ENCODE measurements at places on chromosomes 2 and 18.

DNA sequence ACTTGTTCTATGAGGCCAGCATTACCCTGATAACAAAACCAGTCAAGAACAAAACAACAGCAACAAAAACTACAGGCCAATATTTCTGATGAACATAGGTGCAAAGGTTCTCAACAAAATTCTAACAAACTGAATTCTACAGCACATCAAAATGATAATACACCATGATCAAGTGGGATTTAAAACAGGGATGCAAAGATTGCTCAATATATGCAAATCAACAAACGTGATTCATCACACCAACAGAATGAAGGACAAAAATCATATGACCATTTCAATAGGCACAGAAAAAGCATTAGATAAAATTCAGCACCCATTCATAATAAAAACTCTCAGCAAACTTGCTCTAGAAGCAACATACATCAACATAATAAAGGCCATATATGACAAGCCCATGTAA, 173.6 kb downstream of the CAMKMT start:
- DNase-seq, result no peak

GRCh38 chr18:74299746-74300145, 8.0 kb upstream of the CYB5A start:
- DNase-seq, result no peak

DNA sequence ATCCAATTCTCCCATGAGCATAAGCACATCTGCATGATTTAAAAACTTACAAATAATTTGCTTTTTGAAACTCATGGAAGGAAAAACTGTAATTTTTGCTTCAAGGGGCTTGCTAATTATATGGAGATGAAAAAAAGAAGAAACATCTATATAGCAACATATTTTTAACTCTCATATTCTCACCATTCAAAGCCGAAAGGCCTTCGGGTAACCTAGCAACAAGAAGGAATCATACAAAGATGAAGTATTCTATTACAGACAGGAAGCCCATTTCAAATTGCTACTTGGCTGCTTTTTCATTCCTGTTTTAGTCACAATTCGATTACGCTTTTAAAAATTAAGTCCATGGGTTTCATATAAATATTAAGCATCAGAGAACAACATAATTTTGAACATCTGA, 39.2 kb upstream of the RNU4ATAC start:
- no peak for DNase-seq

DNA sequence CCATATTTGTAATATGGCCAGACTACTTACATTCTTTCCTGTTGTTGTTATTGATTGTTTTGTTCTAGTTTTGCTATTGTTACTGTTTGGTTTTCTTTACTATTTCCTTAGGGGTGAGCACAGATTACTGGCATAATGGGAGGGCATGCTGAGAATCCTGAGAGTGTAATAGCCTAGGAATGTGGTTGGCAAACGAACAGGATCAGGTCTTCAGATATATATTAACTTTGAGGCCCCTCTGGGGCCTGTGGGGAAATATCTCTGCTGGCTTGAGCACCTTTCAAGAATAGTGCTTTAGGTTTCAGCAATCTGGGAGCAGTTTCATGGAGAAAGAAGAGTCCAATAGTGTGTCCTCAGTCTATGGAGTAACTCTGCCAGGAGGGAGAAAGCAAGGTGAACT, 144.4 kb downstream of the THSD7B start:
- no peak for DNase-seq

DNA sequence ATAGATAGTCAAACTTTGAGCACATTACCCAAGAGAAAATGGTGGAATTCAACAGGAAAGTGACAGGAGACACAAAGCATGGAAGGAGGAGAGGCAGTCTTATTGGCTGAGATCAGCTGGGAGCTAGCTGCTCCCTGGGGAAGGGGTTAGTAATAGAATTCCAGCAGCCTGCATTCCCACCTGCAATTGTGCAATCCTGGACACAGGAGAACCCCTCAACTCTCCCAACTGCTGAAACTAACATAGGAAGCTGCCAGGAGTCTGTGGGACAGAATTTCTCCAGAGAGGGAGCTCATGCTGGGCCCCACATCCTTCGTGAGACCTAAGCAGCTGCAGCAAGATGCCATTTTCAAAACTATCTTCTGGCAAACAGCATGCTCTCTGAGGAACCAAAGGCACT, 69.8 kb upstream of the ACVR1C start:
- DNase-seq, result no peak

- no peak for DNase-seq
Measured at GRCh38 chr2:38775097-38775920, 2.7 kb upstream of the GEMIN6 start.

GRCh38 chr2:134466141-134466540, 212.3 kb downstream of the MGAT5 start:
- no peak for DNase-seq

- DNase-seq, result no peak
Measured at GRCh38 chr18:3713166-3713565, 263.2 kb downstream of the TGIF1 start.

GRCh38 chr2:232632904-232633412, 446 bp upstream of the EFHD1 start:
- DNase-seq, result no peak

- DNase-seq, result no peak
Measured at GRCh38 chr2:96209011-96209728, 543 bp upstream of the STARD7 start.

- DNase-seq, result no peak
Measured at GRCh38 chr2:101985793-101986164, 6.0 kb upstream of the IL1R2 start.

GRCh38 chr2:172674034-172674967, 61.3 kb upstream of the RAPGEF4 start:
- peak; percentile 20 for DNase-seq

GRCh38 chr2:197929008-197929885, 124.9 kb downstream of the PLCL1 start:
- no peak for DNase-seq

DNA sequence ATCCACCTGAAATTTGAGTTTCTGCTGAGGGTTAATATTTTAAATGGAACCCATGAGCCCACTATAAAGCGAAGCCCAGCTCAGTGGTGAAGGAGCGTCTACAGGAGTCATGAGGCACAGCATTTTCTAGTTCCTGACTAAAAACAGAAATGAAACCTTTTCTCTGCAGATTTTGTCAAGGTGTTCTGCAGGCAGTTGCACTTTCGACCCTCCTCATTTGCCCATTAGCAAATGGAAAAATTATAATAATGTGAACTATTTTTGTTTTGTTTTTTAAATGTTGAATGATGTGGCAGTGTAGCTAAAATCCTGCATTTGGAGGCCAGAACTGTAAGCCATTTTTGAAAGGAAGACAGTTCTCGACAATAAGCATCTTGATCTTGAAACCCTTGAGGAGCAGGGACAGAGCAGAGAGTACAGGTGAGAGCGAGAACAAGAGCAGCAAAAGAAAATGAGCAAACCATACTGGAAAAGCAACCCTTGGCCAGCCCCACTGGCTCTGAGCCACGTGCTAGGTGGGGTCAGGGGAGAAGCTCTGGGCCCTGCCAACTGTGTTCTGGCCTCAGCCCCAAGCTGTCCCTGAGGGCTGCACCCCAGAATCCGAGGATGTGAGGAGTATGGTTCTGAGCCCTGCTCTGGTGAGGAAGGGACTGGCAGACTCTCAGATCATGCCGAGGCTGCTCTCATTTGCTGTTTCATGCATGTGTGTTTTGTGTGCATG, 26.4 kb upstream of the COPS8 start:
- DNase-seq, result no peak

- DNase-seq, result no peak
Measured at GRCh38 chr2:106356291-106356690, 111.9 kb downstream of the RGPD3 start.

- DNase-seq, result no peak
Measured at GRCh38 chr2:106863387-106863786, 22.6 kb downstream of the ST6GAL2 start.

DNA sequence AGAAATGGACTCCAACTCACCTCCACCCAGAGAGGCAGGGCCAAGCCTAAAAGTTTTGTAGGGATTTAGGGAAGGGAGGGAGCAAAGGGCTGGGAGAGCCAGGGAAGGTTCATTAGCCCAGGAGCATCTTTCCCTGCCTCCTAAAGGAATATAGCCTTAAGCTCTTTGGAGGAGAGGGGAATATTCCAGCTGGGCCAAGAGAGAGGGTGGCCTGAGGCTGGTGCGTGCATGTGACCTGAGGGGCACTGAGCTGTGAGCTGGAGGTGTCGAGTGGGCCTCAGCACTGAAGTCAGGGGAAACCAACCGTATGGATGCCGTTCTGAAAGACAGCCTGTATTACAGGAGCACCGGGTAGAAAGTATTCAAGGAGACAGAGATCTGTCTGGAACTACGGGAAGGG, 112.6 kb downstream of the KLHL29 start:
- no peak for DNase-seq

GRCh38 chr18:70373042-70373519, 84.2 kb downstream of the SOCS6 start:
- no peak for DNase-seq

DNA sequence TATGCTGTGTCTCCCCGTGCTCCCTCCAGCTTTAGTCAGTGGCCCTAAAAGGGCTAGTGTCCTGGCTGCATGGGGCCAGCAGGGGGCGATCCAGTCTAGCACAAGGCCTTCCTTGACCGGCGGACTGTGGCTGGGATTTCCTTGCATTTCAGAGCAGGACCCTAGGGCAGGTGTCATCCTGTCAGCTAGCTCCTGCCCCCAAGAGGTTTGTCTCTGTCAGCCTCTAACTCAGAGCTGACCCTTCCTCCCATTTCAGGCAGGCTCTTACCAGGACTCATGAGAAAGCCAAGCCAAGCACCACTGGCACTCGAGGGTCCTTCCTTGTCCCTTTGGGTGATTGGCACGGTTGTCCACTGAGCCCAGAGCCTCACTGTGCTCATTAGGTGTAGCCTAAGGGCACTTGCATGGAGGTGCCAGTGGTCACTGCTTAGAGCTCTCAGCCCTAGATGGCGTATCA, 140.3 kb downstream of the RPIA start:
- DNase-seq, result peak; percentile 39

DNA sequence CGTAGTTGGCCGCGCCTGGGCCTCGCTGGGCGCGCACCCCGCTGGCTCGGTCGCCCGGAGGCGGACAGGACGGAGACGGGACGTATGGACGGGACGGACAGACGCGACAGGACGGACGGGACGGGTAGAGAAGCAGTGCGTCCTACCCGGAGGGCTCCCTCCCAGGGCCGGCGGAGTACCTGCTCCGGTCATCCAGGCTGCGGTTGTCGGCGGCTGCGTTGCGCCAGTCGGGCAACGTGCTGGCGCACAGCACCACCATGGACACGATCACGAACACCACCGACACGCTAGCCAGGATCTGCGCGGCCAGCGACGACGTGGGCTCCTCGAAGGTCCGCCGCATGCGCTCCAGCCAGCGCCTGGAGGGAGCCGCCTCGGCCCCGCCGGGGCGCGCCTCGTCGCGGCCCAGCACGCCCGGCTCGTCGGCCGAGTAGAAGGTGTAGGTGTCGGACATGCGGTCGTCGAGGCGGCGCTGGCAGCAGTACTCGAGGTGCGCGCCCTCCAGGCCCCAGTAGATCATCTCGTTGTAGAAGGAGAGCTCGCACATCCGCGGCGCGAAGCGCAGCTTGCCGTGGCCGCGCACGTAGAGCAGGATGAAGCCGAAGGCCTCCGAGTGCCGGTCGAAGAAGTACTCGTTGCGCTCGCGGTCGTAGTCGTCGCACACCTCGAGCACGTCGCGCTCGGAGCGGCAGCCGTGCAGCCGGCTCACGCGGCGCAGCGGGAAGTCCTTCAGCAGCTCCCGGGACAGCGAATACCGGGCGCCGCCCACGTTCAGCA, 903 bp downstream of the KCNG3 start:
- DNase-seq, result peak; percentile 22

DNA sequence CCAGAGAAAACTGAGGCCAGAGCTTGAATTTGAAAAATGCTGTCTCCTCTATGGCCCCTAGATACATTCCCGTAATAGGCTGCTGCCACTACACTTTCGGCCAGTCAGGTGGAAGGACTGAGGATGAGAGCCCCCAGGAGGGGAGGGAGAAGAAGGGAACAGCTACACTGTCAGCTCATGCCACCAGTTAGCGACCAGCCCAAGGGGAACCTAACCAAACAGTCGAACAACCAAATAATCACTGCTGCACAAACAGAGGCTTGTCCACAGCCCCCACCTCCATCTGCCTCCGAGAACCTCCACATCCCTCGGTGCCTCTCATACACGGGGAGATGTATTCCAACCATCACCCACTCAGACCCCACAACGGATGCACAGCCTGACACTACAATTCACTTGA, 7.3 kb downstream of the ZNF516 start:
- DNase-seq, result no peak

DNA sequence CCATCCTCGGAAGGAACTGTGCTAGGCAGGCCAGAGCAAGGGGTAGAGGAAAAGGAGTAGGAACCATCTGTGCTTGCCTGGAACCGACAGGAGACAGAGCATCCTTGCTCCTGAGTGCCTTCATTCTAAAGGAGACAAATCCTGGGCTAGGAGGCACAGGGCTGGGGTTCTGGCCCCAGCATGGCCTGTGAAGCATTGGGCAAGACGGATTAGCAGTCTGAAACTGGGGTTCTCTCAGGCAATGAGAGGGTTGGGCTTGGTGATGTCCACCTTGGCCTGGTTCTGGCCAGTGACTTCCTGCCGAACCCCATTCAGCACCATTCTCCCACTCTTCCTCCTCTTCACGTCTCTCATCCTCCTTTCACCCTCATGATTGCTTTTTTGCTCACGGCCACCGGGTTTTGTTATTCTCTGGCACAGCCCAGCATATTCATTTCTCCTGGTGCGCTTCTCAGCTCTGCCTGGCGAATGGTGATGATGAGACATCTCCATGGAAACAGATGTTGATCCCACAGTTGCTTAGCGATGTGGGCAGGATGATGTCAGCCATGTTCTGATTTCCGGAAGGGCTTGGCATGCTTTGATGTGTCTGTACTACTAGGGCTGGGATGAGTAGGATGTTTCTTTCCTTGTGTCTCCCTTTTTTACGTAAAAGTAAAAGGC, 127.7 kb downstream of the CAPN13 start:
- DNase-seq, result no peak

DNA sequence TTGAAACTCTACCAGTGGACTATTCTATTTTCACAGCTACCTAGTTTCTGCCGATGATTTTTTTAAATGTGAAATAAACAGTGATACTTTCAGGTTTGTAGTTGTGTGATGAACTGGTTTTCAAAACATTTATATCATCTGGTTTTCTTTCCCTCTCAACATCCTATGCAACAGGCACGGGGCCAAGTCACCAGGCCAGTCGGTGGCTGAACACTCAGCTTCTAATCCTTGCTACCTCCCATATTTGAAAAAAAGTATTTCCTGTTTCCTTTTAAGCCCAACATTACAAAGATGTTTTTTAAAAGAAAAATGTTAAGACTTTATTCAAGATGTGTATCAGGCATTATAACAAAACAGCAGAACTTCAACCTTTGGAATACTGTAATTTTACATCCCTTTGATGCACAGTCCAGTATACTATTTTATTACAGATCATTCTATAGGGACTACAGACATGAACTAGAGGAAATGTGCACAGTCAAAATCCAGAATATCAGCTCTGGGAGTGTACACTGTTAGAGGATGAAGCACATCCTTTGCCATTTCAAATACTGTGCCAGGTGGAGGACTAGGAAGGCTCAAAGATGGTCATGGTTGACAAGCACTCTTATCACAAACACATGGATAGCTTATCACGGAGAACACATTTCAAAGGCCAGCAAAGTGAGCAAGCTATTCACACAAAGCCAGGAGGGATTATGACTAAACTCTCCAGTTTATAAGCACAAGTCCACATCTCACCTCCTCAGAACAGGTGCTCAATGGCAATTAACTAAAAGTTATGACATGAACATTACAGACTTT, 14.6 kb downstream of the MRPL35 start:
- no peak for DNase-seq

- no peak for DNase-seq
Measured at GRCh38 chr18:40366521-40366920, 1588.5 kb upstream of the PIK3C3 start.

All from activated CD4-positive, alpha-beta T cell treated with anti-CD3 and anti-CD28 coated beads for 24 hours (primary cell).